ENCODE measurements at places on chromosomes 16 and 17.

DNA sequence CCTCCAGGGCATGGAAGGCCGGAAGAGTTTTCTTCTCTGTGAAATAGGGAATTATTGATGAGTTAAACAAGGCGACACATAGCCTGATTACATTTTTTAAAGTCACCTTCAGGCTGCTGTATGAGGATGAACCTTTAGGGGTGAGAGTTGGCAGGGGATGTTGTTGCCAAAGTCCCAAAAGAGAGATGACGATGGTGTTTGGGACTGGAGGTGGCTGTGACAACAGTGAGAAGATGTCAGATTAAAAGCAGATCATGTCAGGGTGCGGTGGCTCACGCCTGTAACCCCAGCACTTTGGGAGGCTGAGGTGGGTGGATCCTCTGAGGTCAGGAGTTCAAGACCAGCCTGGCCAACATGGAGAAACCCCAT lies 16.8 kb upstream of the ASGR2 start:
- DNase-seq, result no peak

DNA sequence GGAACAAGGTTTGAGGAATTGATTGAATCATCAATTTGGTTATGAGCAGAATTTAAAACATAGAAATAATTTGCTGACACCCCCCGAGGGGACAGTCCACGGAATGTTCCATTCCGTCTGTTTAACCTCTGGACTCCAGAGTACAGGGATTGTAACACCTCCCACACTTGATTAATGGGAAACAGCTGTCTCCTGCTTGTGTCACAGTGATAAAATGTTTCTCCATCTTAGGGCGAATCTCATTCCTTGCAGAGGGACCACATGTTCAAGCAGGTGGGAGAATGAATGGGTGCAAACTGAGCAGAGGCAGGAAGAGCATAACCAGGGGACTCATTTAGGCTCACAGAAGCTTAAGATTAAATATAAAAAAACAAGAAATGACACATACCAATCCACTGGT lies 249.5 kb upstream of the RBFOX1 start:
- DNase-seq, result no peak

- peak; percentile 97 for DNase-seq
Observed at GRCh38 chr17:39979016-39979670, 1.5 kb upstream of the PSMD3 start.

GRCh38 chr17:44444735-44445105 lies 55.3 kb upstream of the ITGA2B start:
- peak; percentile 50 for DNase-seq

DNA sequence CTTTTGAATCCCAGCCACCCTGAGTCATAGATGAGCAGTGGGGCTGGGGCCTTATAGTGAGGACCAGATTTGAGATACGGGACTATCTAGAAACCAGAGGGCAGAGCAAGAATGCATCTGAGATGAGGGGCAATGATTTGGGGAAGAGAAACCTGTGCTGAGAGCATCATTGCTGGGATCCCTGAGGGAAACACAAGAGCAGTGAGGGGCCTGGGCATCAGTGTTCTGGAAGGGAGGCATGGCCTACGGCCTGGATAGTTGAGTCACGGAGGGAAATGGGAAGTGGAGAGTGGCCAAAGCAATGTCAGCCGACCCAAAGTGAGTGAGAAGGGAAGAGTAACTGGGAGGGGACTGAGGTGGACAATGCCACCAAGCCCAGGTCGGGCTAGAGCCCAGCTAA lies 5.2 kb downstream of the CAMTA2 start:
- DNase-seq, result peak; percentile 30

DNA sequence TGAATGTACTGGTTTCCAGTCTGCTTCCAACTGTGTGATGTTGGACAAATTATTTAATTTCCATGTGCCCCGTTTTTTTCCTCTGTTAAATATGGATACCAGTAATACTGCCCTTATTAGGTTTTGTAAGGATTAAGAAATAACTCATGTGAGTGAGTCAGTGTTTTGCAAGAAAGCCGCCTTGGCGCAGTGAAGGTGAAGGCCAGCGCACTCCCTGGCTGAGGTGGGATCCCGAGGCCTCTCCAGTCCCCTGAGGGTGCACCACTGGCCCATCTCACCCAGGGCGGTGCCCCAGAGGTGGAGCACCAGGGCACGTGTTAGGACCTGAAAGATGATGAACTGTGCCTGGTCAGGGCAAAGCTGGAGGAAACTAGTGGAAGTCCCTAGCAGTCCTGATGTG lies 43.5 kb downstream of the PHKB start:
- DNase-seq, result no peak

DNA sequence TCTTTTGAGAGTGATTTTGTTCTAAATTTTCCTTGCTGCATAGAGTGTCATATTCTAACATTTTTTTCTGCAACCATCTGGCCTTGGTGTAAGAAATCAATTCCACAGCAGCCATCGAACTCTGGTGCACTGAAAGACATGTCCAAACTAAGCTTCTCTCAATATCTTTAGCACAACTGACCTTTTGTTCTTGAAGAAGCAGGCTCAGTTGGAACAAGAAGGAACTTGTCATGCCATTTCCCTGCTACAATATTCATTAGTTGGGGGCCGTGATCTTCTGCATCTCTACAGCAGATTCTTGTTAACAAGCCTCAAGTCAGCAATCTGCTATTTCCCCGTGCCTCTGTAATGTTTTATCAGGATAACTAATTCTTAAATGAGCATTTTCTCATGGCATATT lies 1305.6 kb downstream of the CDH11 start:
- DNase-seq, result no peak

DNA sequence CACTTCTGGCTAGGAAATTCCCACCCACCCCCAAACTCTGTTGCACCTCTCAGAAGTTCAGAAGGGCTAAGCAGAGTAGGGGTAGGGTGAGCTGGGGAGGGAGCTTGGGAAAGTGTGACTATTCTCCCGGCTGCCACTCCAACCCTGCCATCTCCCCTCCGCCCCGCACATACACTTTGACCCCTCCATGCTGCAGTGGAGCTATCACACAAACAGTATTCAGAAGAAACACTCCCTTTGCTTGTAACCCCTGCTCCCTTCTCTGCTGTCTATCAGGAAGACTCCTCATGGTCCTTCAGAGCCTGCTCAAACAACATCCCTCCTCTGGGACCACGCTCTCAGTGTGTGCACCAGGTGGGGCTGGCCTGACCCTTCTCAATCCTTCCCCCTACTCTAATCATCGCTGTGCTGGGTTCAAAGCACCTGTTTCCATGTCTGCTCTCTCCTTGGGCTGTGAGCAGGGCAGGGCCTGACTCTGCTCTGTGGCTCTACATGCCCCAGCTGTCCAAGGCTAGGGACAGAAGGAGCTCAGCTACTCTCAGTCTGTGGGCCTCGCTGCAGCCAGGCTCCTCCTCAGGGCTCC lies 8.6 kb downstream of the SLC13A5 start:
- no peak for DNase-seq

DNA sequence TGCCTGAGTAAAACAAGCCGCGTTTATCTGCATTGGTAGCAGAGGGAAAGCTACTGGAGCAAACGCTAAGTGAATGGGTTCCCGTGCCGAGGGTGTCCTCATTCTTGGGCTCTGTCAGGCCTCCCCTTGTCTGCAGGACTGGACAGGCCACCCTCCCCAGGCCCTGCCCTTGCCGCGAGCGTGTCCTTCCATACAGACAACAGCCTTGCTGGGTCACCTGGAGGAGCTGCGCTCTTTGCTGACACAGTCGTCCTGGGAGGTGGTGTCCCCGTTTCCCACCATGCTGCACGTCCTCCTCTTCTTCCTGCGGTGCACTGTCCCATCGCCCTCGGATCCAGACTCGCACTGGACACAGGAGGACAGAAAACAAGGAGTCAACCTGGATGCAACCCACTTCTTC lies 7.8 kb upstream of the MXRA7 start:
- DNase-seq, result no peak

DNA sequence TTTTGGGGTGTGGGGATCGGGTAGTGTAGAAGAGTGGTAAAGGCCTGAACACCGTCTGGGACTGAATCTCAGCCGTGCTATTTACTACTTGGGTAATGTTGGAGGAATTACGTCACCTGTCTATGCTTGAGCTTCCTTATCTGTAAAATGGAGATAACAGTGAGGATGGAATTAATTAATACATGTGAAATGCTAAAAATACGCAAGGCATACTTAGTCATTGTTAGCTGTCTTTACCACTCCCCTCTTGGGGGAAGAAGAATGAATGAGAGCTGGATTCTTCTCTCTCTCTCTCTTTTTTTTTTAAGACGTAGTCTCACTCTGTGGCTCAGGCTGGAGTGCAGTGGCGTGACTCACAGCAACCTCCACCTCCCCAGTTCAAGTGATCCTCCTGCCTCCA lies 41.1 kb upstream of the TANGO6 start:
- peak; percentile 13 for DNase-seq

DNA sequence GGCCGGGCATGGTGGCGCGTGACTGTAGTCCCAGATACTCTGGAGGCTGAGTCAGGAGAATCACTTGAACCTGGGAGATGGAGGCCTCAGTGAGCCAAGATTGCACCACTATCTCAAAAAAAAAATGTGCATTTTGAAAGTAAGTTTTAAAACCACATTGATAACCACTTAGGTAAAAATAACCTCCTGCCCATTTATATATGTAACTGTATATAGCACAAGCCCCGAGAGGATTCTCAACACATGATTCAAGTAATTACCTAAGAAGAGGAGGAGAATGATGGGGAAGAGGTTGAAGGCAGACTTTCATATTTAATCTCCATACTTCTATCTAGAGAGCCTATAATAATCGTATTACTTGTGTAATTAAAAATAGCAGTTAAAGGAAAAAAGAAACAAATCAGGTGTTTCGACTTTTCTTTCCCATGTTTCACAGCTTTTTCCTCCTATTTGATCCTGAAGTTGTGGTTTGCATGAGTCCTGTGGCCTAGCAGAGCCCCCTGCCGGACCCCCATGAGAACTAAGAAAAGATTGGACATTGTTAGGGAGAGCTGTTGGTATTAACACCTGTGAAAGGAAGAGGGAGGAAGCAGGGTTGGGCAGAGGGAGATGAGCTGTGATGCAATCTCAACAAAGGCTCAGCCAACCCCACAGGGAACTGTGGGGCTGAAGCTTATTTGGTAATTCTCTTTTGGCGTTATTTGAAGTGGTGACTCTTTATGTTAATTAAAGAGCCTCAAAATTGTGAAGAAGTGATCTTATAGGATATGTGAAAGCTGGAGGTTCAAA lies 22.1 kb downstream of the PMFBP1 start:
- DNase-seq, result no peak

GRCh38 chr17:6166492-6167179 lies 96.5 kb downstream of the WSCD1 start:
- DNase-seq, result no peak

DNA sequence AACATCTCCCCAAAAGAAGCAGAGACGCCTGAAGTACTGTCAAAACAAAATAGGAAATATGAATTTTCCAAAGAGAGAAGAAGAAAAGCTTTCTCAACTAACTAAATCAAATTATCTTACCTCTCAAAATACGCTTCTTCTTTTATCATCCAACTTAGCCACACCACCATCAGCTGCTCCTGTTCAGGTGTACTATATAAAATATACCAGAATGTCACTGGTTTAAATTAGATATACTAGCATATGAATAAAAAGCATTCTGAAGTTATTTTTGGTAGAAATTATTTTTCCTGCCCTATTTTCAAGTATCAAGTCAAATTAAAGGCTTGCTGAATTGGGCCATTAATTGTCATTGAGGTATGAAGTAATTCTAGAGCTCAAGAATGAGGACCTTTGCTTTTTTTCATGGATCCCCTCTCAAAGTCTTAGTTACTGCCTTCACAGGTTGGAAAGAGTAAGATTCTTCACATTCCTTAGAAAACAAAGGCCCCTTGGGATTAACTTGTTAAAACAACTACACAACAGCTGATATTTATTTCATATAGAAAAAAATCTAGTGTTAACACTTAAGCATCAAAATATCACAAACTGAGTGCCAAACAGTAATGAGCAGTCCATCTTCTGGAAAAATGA lies 30.1 kb downstream of the INTS2 start:
- DNase-seq, result no peak

DNA sequence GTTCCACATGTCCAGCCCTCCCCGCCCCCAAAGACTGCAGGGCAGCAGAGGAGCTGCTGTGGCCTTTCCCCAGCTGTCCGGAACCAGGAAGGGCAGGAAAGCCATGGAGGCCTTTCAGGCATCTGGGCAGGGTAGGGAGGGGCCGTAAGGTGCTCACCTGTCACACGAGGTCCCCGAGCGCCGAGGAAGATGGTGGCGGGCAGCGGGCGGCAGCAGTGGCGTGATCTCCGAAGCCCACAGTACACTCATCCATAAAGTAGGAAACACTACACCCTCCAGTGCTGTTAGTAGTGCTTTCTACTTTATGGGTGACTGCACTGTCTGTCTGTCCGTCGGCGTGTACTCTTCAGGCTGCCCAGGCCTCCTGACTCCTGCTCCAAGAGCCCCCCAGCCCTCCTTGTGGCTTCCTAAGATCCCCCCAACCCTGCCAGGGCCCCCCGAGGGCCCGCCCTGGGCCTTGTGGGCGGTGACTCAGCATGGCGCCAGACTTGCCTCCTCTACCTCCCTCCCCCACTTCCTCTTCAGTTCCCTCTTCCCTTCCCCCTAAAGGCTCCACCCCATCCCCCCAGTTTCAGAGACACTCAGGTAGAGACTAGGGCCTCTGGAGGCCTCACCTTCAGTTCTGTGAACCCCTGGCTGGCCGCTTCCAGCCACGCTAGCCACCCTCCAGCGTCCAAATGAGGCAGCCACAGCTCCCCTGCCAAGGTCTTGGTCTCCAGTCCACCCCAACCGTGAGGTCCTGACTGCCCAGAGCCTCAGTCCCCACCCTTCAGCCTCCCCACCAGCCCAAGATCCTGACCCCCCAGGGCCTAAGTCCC lies 2.6 kb upstream of the TSPOAP1 start:
- no peak for DNase-seq

GRCh38 chr17:63626551-63627180 lies 4.4 kb downstream of the MAP3K3 start:
- DNase-seq, result peak; percentile 77

- DNase-seq, result no peak
Observed at GRCh38 chr16:17229131-17229530, 241.6 kb downstream of the XYLT1 start.

GRCh38 chr17:1475321-1475854 lies 17.1 kb downstream of the MYO1C start:
- DNase-seq, result no peak

Measured in GM23248 (cell line).